DMS 273 treated with DMSO at 0.1 percent for 48 hours (cell line): ENCODE measurements at places on chromosomes 1 and 21.

GRCh38 chr1:21064057-21064456 is 112.6 kb downstream of the EIF4G3 start:
- no peak for DNase-seq

DNA sequence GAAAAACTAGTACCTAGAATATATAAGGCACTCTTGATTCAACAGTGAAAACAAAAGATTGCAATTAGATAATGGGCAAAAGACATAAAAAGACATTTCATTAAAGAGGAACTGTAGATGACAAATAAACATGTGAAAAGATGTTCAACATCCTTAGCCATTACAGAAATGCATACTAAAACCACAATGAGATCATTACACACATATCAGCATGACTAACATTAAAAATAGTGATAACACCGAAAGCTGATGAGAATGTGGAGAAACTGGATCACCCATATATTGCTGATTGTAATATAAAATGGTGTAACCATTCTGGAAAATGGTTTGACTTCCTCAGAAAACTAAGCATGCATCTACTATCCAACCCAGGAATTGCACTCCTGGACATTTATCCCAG is 340.3 kb downstream of the SEC16B start:
- DNase-seq, result no peak

DNA sequence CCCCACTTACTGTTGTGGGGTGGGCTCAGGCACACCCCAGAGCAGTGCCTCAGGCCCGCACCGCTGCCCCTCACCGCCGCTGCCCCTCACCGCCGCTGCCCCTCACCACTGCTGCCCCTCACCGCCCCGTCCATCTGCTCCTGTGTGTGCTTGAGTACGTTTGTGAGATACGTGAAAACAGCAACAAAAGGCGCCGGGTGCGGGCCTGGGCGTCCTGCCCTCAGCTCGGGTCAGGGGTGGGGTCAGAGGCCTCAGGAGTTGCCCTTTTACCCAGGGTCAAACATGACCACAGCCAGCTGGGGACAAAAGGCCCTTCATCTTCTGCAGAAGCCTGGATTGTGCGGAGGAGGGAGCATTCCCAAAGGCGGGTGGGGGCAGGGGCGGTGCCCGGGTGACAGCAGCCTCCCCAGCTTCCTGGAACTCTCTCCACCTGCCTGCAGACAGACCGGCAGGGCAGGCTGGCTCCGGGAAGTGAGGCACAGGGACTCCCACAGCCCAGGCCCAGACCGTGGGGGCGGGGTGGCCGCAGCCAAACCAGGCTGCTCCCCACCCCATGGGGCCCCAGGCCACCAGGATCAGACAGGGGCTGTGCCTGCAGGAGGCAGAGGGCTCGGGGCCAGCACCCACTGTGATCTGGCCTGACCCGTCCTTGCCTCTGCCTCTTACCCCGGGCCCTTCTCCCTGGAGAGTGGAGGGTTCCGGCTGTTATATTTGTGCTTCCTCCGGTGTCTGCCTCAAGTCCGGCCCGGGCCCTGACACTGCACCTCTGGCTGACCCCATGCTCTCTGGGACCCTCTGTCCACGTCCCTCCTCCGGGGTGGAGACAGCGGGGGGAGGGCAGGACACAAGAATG is 2.3 kb upstream of the VWA1 start:
- DNase-seq, result peak; percentile 78

GRCh38 chr1:207868251-207868773 is 42.6 kb downstream of the CD34 start:
- DNase-seq, result no peak

GRCh38 chr1:8345621-8346415 is 27.9 kb downstream of the SLC45A1 start:
- no peak for DNase-seq
